Activated CD8-positive, alpha-beta memory T cell treated with anti-CD3 and anti-CD28 coated beads for 1 hour (primary cell): ENCODE measurements at places on chromosomes 3 and 15.

- no peak for DNase-seq
Observed at GRCh38 chr3:136858381-136858780, 3.6 kb upstream of the NCK1 start.

DNA sequence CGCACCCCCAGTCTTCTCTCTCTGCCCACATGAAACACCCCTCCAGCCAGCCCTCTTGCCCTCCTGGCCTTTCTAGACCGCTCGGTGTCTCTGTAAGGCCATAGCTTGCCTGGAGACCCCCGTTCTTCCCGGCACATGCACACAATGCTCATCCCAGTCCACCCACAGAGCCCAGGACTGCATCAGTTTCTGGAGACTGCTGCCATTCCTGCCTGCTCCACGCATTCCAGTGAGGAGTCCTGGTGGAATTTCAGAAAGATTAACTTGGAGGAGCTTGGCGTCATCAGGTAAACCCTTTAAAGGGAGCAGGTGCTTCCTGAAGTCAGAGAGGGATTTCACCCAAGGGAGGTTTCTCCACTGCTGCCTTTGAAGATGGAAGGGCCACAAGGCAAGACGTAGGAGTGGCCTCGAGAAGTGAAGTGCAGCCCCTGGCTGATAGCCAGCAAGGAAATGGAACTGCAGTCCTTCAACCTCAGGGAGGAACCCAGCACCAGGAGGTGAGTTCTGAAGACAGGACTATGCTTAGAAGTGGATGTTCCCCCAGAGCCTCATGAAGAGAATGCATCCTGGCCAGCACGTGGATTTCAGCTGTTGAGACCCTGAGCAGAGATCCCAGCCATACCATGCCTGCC lies 19.2 kb downstream of the SLC41A3 start:
- DNase-seq: no peak

GRCh38 chr15:92803536-92803851 lies 96.6 kb upstream of the CHD2 start:
- DNase-seq: no peak

- DNase-seq: no peak
Observed at GRCh38 chr15:99728916-99729315, 4.3 kb downstream of the LYSMD4 start.

GRCh38 chr3:123239756-123240155 lies 38.0 kb downstream of the SEC22A start:
- DNase-seq: no peak

DNA sequence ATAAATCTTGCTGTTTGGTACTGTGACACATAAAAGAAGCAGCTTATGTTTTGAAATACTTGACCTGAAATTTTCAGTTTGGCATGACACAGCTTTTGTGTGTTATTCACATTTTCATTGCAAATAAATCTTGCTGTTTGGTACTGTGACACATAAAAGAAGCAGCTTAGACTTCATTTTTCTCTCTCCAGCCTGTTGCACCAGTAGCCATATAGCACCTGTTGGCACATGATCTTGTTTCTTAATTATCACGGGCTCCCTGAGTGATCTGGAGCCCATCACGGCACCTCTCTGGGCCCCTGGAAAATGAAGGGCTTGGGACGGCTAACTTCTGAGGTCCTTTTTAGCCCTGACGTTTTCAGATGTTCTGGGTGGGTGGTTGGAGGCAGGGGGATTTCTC lies 77.4 kb upstream of the SLCO3A1 start:
- DNase-seq: no peak

GRCh38 chr15:98085003-98085639 lies 124.6 kb downstream of the ARRDC4 start:
- no peak for DNase-seq

DNA sequence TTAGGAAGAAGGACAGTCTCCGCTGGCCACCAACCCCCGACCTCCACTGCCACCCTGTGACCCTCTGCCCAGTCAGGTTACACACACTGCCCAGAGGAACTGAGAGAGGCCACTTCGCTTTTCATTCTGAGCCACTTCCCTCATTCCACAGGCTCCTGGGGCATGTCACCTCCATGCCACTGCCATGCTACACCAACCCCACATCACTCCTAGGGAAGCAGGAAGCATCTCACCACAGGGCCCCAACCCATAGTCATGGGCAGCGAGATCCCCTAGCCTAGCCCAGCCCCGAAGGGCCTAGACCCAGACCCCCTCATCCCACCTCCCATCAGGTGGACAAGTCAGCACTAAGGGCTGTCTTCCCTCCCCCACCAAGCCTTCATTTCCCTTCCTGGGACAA lies 1.4 kb downstream of the PLCB2 start:
- no peak for DNase-seq

- DNase-seq: no peak
Observed at GRCh38 chr15:69337138-69337537, 38.4 kb downstream of the PAQR5 start.

- DNase-seq: no peak
Observed at GRCh38 chr3:31161889-31162288, 267.4 kb upstream of the GADL1 start.

- no peak for DNase-seq
Observed at GRCh38 chr3:23343509-23343908, 140.4 kb downstream of the UBE2E2 start.

GRCh38 chr3:184908859-184909258 lies 96.9 kb downstream of the VPS8 start:
- DNase-seq: no peak

GRCh38 chr3:149247008-149247710 lies 25.5 kb upstream of the CP start:
- no peak for DNase-seq

DNA sequence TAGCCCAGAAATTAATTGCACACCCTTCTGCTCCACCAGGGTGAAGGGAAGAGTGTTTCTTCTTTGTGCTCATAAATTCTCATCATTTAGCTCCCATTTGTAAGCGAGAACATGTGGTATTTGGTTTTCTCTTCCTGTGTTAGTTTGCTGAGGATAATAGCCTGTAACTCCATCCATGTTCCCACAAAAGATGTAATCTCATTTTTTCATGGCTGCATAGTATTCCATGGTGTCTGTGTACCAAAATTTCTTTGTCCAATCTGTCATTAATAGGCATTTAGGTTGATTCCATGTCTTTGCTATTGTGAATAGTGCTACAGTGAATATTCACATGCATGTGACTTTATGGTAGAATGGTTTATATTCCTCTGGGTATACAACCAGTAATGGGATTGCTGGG lies 86.8 kb downstream of the DTWD1 start:
- DNase-seq: no peak

DNA sequence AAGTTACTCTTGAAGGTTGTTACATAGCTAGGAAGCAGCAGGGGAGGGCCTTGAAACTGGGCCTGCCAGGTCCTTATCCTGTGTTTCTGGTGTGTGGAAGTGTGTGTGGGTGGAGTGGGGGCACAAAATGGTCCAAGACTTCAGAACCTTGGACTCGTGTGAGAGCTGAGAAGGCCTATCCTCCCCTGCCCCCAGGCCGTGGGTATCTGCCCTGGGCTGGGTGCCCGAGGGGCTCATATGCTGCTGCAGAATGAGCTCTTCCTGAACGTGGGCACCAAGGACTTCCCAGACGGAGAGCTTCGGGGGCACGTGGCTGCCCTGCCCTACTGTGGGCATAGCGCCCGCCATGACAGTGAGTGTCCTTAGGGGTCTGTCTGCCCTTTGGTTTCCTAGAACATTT lies 4.5 kb downstream of the CHRD start:
- no peak for DNase-seq

DNA sequence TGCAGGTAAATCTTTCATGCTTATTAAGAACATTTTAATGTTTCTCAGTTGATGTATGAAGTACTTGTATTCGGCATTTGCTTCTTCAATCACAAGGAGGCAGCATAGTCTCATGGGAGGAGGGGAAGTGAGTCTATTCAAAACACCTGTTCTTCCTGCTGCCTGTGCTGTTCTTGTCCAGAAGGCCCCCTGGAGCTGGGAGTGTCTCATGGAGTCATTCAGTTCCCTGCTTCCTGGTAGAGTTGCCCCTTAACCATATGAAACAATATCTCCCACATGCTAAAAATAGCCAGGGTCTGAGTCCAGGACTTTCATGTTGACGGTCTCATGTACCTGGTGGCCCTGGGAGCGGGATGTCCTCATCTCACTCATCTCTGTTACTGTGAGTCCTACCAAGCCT lies 15.5 kb upstream of the PPP1R2 start:
- DNase-seq: no peak

- no peak for DNase-seq
Observed at GRCh38 chr15:61069394-61070075, 159.6 kb downstream of the RORA start.

DNA sequence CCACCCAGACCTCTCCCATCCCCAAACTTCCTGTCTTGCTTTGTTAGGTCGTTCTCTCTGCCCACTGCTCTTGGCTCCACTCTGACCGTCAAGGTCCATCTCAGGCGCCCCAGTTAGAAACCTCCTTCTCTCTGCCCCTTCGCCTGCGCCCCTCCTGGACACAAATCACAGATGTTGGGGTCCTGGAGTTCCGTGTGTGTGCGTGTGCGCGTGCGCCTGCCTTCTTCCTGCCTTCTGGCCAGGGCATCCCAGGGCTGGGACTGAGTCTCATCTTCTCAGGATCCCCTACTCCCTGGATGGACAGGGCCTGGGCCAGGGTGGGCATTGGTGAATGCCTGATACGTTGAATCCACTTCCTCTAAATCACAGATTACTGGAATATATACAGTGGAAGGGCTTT lies 869 bp downstream of the ACSBG1 start:
- no peak for DNase-seq

GRCh38 chr3:127455541-127456450 lies 134.7 kb downstream of the TPRA1 start:
- DNase-seq: no peak

DNA sequence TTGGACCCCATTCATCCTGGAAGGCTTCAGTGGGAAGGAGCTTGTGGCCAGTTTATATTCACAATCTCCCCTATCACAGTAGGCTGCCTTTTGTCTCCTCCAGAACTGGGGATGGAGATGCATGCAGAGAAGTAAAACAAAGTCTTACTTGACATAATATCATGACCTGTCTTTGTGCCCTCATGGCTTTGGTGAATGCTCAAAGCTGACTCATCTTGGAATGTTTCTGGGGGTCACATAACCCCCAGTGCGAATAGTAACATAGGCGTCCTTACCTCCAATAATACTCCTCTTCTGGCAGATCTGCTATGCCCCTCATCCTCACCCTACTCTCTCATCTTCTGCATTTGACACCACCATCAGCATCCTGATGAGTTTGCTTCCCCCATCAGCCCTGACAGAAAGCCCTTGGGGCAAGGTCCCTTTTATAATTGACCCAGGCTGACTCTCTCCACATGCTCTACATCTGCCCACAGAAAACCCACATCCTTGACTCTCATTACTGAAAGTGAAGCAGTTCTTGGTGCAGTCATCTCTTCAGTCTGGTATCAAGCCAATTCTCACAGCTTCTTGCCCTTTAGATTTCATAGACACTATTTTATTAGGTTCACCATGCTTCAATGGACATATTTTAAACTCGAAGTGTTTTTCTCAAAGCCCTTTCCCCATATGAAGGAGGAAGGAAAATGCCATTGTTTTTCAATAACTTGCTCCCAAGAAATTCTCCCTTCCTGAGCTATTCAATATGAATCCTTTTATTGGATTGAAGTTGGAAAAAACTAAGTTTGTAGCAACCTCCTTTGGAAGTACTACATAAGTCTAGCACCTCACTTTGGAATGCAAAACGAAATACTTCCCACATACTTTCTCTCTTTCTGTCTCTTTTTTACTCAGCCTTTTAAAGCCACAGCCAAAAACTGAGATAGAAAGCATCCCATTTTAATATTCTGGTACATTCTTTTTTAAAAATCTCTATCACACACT lies 36.6 kb downstream of the OSTN start:
- no peak for DNase-seq

- no peak for DNase-seq
Observed at GRCh38 chr3:188662795-188663194, 508.8 kb downstream of the LPP start.

DNA sequence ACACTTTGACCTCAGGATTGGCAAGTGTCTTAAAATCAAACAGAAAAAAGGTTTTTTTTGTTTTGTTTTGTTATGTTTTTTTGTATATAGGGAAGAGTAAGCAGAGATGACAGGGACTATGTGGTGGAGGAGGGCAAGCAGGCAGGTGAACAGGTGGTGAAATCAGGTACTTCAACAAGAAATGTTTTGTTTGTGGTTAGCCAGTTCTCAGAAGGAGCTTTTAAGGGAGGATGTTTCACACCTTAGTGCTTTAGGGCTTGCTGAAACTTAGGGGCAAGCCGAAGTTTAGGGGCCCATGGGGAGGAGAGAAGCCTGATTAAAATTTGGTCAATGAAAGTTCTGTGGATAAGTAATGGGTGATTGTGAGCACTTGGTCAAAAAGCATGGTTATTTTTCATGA lies 370.7 kb upstream of the SLCO3A1 start:
- no peak for DNase-seq

- DNase-seq: no peak
Observed at GRCh38 chr15:67914537-67915460, 75.0 kb upstream of the RNU6-1 start.

DNA sequence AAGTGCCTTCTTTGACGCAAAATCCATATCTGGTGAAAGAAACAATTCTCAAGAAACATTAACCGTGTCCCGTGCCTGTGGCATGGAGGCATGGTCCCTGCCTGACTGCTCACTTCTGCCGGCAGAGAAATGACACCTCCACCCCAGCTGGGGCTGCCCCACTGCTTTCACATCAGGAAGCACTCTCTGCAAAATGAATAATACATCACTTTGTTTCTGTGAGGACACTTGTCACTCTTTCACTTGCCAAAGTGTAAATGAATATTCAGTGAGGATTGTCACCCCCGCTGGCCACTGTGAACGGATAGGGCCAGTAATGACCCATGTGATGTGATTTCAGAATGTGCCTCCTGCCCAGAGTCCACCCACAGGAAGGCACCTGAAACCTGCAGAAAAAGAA lies 31.1 kb upstream of the SLC24A5 start:
- DNase-seq: no peak

GRCh38 chr15:27538325-27538724 lies 560.8 kb downstream of the OCA2 start:
- no peak for DNase-seq

- DNase-seq: no peak
Observed at GRCh38 chr15:65619626-65620290, 2.0 kb upstream of the SLC24A1 start.

- DNase-seq: no peak
Observed at GRCh38 chr15:77547801-77548588, 84.7 kb downstream of the LINGO1 start.

DNA sequence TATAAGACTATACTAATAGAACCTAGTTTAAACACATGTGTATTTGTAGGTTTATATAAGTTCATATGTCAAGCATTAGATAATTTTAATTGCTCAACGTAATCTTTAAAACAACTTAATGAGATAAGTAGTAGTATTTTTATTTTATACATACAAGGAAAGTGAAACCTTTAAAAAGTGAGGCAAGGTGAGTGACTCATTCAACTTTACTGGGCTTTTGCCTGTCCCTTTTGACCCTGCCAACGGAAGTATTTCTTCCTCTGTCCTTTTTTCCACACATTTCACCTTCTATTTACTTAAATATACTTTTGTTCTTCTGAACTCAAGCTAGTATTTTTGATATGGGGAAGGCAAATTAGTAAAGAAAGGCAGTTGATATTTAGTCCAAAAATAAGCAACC lies 78.5 kb downstream of the KBTBD8 start:
- no peak for DNase-seq
